Kidney glomerular epithelial cell (primary cell): ENCODE measurements at places on chromosomes 12 and 14.

GRCh38 chr14:88825503-88825902, 1.1 kb downstream of the TTC8 start:
- no peak for DNase-seq

GRCh38 chr14:73242357-73242901, 5.1 kb downstream of the PAPLN start:
- DNase-seq = peak; percentile 82

DNA sequence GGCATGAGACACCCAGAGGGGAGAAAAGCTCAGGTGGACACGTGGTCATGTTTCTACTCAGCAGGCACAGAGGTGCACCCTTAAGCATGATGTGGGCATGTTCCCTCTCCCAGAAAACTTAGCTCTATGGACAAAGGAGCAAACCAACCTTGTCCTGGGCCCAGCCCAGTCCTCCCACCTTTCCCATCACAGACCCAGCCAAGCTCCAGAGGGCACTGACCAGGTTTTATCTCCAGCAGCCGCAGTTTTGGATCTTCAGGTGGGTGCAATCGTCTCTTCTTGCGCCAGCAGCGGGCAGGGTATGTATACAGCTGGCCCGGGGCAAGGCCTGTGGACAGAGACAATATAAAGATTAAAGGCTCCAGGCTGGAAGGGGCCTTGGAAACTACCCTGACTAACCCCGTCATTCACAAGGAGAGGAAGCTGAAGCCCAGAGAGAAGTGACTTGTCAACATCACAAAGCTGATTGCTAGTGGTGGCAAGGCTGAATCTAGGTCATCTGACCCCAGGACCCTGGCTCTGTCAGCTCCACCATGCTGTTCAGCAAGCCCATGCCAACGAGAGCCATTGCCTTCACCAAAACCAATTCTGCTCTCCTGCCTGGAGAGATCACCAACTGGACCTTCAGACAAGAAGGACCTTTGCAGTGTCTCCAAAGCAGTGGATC, 140.7 kb downstream of the DPF3 start:
- no peak for DNase-seq

- no peak for DNase-seq
Measured at GRCh38 chr12:71719647-71720370, 33.9 kb downstream of the TMEM19 start.

DNA sequence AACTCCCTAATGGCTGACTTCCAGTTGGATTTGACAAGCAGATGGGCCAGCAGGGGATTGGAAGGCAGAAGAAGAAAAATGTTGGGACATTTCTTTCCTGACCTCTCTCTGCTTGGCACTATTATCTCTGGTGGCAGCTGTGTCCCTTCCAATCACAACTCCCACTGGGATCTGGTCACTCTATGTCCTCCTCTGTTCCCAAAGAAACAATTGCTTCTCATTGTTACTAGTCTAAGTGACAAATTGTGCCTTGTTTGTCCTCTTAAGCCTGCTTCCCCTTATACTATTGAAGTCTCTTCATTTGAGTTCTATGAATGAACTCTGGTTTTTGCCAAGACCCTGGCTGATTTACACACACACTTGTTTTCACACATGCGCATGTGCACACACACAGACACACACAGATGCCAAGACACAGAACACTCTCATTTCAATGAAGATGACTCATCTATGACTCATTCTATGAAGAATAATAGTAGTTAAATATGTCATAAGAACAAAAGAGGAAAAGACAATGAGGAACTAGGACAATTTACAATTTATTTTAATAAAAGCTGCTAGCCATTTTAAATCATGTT, 83.0 kb upstream of the FAR2 start:
- DNase-seq = no peak

DNA sequence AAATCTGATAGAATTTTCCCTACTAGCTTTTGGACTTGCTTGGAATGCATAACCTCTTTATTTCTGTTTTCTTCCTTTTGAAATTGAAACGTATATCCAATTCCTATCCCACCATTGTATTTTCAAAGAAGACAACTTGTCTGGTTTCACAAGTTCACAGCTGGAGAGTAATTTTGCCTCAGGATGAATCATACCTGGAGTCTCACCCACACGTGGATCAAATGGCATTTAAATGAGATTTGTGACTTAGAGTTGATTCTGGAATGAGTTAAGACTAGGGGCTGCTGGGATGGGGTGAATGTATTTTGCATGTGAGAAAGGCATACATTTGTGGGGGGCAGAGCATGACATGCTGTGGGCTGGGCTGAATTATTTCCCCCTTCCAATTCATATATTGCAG, 516.5 kb upstream of the MGAT4C start:
- DNase-seq = no peak

GRCh38 chr14:85090681-85091080, 439.3 kb upstream of the FLRT2 start:
- peak; percentile 7 for DNase-seq

- DNase-seq = no peak
Measured at GRCh38 chr14:104977008-104977680, 1.0 kb downstream of the AHNAK2 start.

- DNase-seq = no peak
Measured at GRCh38 chr14:54117396-54117795, 160.8 kb upstream of the BMP4 start.

- DNase-seq = no peak
Measured at GRCh38 chr12:16002880-16003279, 91.7 kb downstream of the DERA start.

DNA sequence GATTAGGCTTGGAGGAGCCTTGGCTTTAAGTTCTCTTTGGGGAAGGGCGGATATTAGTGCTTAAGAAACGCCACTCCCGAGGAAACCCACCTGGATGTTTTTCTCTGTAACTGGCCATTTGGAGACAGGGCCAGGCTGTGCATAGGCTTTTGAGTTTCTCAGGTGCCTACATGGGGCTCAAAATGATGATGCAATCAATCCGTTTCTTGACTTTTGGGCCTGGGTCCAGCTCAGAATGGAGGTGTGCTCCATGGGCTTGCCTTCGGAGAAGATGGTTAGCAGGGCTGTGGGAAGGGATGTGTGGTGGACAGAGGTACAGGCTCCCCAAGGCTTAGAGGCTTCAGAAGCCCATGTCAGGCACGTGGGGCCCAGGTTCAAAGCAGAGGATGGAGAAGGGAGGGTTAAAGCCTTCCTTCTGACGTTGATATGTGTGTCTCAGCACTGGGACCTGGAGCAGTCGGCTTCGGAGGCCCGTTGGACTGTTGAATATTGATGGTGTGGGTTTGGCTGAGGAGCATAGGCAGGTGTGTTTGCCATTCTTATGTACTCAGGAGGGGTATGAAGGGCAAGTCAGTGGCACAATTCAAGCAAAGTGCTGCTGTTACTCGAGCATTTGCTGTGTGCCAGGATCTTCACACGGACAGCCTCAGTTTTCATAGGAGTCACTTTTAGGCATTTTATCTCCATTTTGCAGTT, 82.8 kb downstream of the SLC25A47 start:
- DNase-seq = no peak
